ENCODE measurements at places on chromosomes 2 and 18.

- no peak for DNase-seq
Observed at GRCh38 chr18:48027401-48027963, 97.0 kb upstream of the SMAD2 start.

DNA sequence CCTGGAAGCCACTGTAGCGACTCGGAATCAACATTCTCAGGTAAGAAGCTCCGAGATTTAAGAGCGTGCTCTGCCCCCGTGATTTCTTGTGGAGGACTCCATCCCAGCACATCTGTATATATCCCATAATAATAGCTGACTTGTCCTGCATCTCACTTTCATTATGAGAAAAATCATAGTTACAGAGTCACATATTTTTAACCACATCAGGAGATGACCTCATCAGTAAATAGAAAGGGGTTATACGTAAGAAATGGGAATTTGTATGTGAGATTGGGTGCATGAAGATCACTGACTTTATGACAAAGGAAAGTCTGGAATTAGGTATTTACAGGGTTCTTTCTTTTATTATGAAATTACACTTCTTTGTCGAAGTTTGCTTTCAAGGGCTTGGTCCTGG, 16.4 kb upstream of the TMEM18 start:
- no peak for DNase-seq

GRCh38 chr18:55743736-55744135, 155.7 kb upstream of the TCF4 start:
- DNase-seq: no peak

- DNase-seq: no peak
Observed at GRCh38 chr2:101306410-101306809, 2.1 kb downstream of the RNF149 start.

DNA sequence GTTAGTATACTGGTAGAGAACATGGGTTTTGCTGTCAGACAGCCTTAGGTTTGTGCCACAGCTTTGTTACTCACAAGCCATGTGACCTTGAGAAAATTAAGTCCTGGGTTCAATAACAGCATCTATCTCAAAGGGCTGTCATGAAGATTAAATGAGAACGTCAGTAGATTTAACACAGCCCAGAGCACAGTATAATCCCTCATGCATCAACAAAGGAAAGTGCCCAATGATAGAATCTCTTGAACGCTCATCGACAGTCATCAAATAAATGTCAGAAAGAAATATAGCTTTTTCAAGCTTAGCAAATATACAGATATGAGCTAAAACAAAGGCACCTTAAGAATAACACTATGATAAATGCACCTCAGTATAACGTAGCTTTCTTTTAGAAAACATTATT, 22.3 kb downstream of the CUL3 start:
- no peak for DNase-seq

DNA sequence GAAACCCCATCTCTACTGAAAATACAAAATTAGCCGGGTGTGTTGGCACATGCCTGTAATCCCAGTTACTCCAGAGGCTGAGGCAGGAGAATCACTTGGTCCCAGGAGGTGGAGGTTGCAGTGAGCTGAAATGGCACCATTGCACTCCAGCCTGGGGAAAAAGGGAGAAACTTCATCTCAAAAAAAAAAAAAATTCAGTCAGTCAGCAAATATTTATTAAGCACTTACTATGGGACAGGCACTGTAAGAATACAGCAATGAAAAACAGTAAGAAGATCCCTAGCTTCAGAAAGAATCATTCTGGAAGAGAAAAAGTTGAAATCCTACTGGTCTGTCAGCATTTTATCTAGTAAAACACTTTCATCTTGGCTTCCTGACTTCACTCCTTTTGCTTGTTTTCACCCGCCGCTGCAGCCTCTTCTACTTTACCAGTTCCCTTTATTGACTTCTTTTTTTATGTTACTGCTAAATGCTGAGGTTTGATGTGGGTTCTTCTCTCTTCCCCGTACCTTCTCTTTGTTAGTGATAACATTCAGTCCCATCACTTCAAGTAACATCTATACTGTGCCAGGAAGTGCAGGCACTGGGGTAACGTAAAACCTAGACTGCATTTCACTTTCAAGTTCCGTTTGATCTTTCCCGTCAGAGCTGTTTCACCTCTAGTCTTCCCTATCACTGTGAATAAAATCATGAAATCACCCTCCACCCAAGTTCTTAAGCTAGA, 10.8 kb upstream of the TAF4B start:
- peak; percentile 57 for DNase-seq

- no peak for DNase-seq
Observed at GRCh38 chr2:44112096-44112495, 56.6 kb upstream of the PPM1B start.

All from NAMALWA (cell line).